Gastrocnemius medialis (tissue), 4 donors: ENCODE measurements at places on chromosomes 2 and 18. TPM values are rescaled to one million over a fixed set of nuclear protein-coding genes. Genes with fewer than 3 reads are reported as not detected.

TUBA4B gene
- total RNA-seq: not detected

DNA sequence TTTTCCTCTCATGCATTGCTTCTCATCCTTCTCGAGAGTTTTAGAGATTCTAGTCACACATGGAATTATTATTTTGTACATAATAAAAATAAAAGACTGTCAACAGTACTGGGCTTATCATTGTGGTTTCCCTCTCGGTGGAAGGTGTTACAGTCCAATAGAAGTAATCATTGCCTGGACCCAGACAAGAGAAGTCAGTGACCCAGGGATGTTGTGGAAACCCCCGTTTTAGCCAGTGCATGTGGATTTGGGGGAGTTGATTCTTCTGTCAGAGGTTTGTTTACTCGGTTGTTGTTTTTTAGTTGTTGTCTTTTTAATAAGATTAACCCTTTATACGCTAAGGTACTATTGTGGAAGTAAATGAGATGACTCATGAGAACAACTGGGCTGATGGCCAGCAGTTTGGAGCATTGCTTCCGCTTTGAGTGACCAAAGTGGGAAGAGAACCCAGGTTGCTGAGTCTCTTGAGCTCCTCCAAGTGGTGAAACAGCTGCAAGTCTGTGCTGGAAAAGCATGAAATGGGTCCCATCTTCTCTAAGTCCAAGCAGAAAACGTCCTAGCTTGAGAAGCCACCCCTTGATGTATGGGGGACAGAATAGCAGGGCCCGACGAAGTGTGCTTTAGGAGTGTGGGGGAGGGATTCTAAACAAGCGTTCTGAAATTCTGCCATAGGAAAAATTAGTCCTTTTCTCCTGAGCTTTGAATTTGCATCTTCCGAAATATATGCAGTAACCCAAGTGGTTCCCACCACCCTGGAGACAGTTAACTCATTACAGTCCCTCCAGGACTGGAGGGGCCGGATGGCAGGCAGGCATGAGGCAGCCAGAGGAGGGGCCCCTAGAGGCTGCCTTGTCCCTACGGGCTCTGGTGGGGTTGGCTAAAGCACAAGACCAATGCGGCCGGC lies 61.8 kb upstream of the GPR45 start:
- no peak for DNase-seq

DNA sequence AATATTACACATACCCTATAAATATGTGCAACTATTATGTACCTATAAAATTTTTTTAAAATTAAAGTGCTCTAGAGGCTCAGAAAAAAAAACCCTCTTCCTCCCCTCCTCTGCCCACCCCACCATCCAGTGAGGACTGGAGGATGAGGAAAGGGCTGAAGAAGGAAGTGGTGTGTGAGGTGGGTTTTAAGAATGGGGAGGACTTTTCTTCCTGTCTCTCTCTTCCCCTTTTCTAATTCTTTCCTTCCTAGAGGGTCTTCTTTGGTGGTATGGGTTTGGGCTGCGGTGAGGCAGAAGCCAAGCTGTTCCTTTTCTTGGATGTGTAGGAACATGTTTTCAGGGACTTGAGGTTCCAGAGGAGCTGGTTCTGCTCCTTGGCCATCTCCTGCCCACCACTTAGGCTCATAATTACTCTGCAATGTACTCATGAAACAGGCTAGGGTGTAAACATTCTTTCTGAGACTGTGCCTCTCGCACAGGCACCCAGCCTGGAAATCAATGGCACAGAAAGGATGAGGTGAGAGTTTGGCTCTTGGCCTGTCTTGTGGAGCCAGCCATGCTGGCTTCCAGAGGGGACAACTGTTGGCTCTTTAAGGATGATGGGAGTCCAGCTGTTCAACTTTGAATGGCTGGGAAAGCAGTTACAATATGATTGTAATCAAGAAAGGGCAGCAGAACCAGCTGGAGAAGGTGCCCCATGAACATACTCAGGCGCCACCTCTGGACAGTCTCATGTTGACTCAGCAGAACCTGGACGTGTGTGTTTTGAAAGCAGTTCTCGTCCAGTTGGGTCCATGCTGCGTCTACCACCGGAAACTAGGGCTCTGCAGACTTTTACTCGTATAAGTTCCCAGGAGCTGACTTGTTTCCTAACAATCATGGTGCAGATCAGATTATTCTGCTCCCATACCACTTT lies 38.3 kb downstream of the IL1RL2 start:
- DNase-seq: no peak

DNA sequence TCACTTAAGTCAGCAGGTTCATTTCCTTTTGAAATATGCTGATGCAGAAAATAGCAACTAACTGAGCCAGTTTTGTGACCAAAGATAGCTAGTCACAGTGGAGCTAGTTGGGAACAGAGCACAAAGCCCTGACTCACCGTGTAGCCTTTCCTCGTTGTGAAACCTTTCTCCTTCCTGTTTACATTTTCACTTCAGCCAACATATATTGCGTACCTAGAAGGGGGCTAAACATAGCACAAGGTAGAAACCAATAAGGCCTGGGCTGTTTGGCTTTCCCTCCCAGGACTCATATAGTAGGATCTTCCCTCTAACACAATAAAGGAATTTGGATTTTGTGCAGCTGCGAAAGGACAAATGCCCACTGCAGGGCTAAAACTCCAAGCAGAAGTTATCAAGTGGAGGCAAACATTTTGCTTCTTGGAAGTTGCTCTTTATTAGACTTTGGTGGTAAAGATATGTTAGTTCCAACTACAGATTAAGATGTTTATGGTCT lies 24.5 kb upstream of the LPIN2 start:
- DNase-seq: no peak

DNA sequence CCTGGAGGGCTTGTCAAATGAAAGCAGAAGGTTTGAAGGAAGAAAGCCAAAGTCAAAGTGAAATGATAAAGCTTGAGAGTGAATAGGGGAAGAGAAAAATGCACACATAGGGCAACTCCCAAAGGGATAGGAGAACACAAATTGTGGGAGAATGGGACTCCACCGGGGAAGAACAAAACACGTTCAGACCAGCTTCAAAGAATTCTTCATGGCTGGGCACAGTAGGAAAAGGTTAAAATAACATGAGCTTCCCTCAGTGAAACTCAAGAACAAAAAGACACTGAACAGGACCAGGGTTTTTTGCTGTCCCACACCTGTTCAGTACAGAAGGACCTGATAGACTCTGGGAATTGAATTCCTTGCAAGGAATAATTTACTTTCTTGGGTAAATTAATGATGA lies 123.1 kb upstream of the NCKAP5 start:
- no peak for DNase-seq

DNA sequence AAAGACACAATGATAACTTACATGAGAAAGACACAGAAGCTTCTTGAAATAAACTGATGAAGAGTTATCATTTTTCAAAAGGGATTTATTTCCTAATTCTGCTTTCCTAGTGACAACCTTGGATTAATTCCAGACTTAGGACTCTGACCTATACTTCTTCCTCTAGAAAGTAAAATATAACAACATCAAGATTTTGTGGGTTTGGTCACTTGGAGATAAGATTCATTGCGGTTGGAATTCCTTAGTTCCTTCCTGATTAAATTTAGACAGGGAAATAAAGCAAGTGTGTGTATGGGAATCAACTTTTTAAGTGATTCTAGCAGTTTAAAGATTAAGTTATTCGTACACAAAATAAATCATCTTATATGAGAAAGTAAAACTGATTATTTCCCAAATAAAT lies 208.4 kb upstream of the CCDC150 start:
- no peak for DNase-seq

- no peak for DNase-seq
These were observed 20.1 kb downstream of the GPR35 start for GRCh38 chr2:240645346-240645745.

DNA sequence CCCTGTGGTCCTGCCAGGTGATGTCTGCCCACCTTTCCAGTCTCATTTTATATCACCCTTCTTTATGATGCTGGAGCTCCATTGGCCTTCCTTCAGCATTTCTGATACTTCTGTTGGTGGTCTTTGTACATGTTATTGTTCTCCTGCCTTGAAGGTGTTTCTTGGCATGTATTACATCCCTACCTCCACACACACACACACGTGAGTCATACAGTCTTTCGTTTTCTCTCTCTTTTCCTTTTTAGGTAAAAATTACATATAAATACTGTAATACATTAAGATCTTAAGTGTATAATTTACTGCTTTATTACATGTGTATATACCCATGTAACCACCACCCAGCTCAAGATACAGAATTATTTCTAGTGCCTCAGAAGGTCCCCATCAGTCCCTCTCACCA lies 10.2 kb upstream of the ADGRF3 start:
- no peak for DNase-seq

DNA sequence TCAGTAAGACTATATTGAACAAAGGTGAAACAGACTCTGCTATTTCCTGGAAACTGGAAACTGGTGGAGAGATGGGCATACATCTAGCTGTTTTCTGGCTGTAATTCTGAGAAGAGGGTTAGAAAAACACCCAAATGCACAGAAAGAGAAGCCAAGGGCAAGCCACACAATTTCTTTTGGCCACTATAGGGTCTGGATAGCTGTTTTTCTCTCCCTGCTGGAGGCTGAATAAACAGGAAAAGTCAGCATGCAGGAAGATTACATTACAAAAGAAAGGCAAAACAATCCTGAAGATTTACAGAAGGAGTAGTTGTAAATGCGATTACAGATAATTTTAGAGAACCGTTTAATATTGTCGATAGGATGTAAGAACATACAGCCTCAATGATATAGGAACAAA lies 186.2 kb upstream of the REG3G start:
- no peak for DNase-seq

PLCL1 gene
- total RNA-seq: 10.7 TPM

YES1 gene
- 19.2 TPM for total RNA-seq

DNA sequence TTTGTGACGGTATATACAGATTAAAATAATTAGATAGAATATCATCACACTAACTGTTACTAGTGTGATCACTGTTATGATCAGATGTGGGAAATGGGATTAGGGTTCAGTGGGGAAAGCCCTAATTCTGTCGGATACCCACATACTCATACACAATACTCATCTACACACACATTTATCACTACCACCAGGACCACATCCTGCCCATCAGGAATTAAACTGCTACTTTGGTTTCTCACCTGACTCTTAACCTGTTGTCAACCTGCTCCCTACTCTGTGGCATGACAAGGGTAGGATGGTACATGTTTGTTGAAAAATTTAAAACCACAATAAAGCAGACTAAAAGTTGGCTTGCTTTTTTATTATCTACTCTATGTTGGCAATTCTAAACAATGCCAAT lies 24.8 kb upstream of the CYP26B1 start:
- DNase-seq: no peak

AAMP gene
- 87.1 TPM for total RNA-seq

DNA sequence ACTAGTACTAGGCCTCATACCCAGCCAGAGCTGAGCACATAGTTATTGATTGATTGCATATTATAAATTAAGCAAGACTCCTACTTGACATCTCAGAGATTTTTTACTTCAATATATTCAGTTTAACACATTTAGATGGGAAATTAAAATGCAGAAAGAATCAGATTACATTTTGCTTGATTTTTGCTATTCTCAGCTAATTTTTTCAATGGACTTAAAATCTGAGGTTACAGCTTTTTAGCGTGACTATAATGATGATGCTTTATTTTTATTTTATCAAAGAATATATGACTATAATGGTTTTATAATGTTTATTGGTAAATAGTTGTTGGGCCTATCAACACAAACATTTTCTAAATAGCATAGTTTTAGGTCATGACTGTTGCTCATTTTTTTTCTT lies 493.0 kb upstream of the CNTNAP5 start:
- DNase-seq: no peak

DNA sequence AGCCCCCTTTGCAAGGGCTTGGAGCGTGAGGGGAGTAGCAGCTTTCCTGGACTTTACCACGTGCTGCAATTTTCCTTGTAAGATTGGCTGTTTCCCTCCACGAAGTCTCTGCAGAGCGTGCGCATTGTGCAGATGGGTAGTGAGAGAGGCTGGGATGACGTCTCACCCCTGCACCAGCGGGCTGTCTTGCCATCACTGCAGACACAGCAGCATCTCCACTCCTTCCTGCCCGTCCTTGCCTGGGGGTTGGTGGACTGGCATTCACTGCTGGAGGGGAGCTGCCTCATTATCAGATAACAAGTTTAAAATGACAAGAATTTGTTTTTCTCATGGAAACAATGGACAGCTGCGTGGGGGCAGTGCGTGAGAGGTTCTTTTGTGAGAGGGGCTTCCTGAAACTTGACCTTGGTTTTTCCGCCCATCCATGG lies 45.3 kb upstream of the HS6ST1 start:
- no peak for DNase-seq

APCDD1 gene
- total RNA-seq: 4.8 TPM

SPATA3 gene
- not detected for total RNA-seq

DNA sequence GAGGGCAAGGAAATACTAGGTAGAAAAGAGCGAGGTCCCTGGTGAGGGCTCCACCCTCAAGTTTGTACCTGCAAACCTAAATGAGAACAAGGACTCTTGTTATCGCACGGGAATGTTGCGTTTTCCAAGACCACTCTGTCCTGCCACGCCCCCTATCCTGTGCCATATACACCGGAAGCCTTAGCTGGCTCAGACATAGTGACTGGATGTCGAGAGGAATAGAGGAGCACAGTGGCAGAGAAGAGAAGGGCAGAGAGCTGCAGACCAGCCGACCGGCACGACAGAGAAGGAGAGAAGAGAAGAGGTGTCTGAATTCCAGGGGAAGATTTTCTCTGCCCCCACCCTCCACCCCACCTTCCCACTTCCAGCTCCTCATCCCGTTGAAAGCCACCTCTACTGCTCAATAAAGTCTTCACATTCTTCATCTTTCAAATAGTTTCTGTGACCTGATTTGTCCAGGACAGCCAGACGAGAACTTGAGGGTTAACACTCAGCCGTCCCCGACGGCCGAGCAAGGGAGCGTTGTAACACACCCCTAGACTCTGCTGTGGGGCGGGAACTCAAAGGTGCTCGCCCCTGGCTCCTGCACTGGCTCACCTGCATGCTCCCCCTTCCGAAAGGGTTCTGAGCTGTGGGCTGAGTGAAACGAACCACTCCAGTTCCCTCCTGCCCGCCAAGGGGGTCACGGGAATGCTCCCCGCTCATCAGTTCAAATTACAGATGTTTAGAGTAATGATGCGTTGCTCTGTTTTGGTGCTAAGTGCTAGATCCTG lies 24.9 kb upstream of the COL3A1 start:
- no peak for DNase-seq

ACMSD gene
- not detected for total RNA-seq

GRCh38 chr2:105795575-105795934 lies 50.8 kb downstream of the NCK2 start:
- DNase-seq: no peak

DNA sequence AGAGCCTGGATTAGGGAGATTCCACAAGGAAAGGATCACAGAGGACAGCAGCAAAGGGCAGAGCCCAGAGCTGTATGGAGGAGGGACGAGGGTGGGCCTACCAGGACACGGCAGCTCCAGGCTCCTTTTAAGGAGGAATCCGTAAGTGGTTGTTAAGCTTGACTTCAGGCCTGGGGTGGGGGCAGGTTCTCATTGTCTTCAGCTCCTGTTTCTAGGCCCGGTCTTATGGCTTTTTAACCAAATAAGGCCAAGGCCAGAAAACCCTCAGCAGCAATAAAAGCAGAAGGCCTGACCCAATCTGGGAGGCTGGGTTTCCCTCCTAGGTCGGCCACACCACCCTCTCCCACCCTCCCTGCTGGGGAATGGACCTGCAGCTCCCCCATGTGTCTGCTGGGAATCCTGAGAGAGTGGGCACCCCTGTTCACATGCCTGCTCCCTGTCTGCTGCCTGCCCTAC lies 111.2 kb downstream of the PLB1 start:
- no peak for DNase-seq

- no peak for DNase-seq
These were observed 1.8 kb downstream of the EVX2 start for GRCh38 chr2:176081837-176082524.
